Osteocyte (in vitro differentiated cells): ENCODE measurements at places on chromosomes 13 and 19. TPM values are rescaled to one million over a fixed set of nuclear protein-coding genes. Genes with fewer than 3 reads are reported as not detected.

Gene FGF21
- total RNA-seq = not detected in 2 replicates

Gene CD22
- not detected in 2 replicates for total RNA-seq

Gene FOSB
- total RNA-seq = 93.8 and 176 TPM in 2 replicates

Gene LONP1
- 90.3 and 93.9 TPM in 2 replicates for total RNA-seq

Gene CDC37
- total RNA-seq = 143 and 148 TPM in 2 replicates

Gene PRR36
- 0.24 and 0.51 TPM in 2 replicates for total RNA-seq

Gene RNF225
- not detected in 2 replicates for total RNA-seq

Gene PARP4
- total RNA-seq = 31.5 and 35.5 TPM in 2 replicates

Gene EFNB2
- 49.2 and 50.0 TPM in 2 replicates for total RNA-seq

Gene SPRY2
- 46.1 and 52.0 TPM in 2 replicates for total RNA-seq

Gene ADPRHL1
- 2.6 and 2.9 TPM in 2 replicates for total RNA-seq

Gene SPC24
- total RNA-seq = 11.9 and 13.5 TPM in 2 replicates
